ENCODE measurements at places on chromosomes 5 and 9. TPM values are rescaled to one million over a fixed set of nuclear protein-coding genes. Genes with fewer than 3 reads are reported as not detected.

Gene SLC34A1
- not detected for total RNA-seq

Gene ACER2
- 3.1 TPM for total RNA-seq

Gene CCDC180
- total RNA-seq: 0.36 TPM

Gene TCF7
- 11.3 TPM for total RNA-seq

Gene GRM6
- total RNA-seq: not detected

Gene MEF2C
- total RNA-seq: not detected

Gene ORM2
- total RNA-seq: not detected

Gene IL4
- not detected for total RNA-seq

Gene SELENOP
- total RNA-seq: not detected

Gene DPP7
- 66.6 TPM for total RNA-seq

Gene LCN10
- not detected for total RNA-seq

Gene BRINP1
- total RNA-seq: 0.10 TPM

Gene EPB41L4B
- 17.8 TPM for total RNA-seq

Gene PCDHB10
- total RNA-seq: not detected

Gene CTSV
- 13.6 TPM for total RNA-seq

Gene STK32A
- 0.28 TPM for total RNA-seq

Gene LCN6
- not detected for total RNA-seq

Gene PCDH12
- total RNA-seq: not detected

Gene F2RL1
- total RNA-seq: 265 TPM

Gene PCDHB6
- total RNA-seq: 1.1 TPM

Gene KCNV2
- not detected for total RNA-seq

Gene TIMD4
- total RNA-seq: 1.6 TPM

Gene LECT2
- not detected for total RNA-seq

Gene NUTM2F
- total RNA-seq: not detected

Gene ITGA1
- 1.1 TPM for total RNA-seq

Gene FCN2
- total RNA-seq: not detected

Gene ADRA1B
- total RNA-seq: 20.0 TPM

Gene RLN2
- total RNA-seq: 0.52 TPM

Gene AK8
- total RNA-seq: 1.1 TPM

Gene UGT3A2
- total RNA-seq: not detected

Gene SLC28A3
- total RNA-seq: 0.03 TPM

Gene TTC23L
- not detected for total RNA-seq

Gene LRRC26
- total RNA-seq: 0.59 TPM

Gene CNTNAP3
- total RNA-seq: 8.8 TPM

Gene ANKRD18A
- 13.1 TPM for total RNA-seq

Gene C5orf58
- not detected for total RNA-seq

Gene FCN1
- total RNA-seq: not detected
